ENCODE measurements at places on chromosomes 3 and 15. TPM values are rescaled to one million over a fixed set of nuclear protein-coding genes. Genes with fewer than 3 reads are reported as not detected.

The LRRIQ4 gene
- total RNA-seq, result 0.14 TPM

The PROK2 gene
- not detected for total RNA-seq

The IL17RD gene
- total RNA-seq, result 0.44 TPM

The CLDN11 gene
- 195 TPM for total RNA-seq

The CNBP gene
- total RNA-seq, result 264 TPM

The LTF gene
- 0.14 TPM for total RNA-seq

All from placental pericyte (primary cell).